ENCODE measurements at places on chromosomes 1 and 21.
A peak's percentile ranks its signal among the peaks of the same experiment; 100 is the strongest.

DNA sequence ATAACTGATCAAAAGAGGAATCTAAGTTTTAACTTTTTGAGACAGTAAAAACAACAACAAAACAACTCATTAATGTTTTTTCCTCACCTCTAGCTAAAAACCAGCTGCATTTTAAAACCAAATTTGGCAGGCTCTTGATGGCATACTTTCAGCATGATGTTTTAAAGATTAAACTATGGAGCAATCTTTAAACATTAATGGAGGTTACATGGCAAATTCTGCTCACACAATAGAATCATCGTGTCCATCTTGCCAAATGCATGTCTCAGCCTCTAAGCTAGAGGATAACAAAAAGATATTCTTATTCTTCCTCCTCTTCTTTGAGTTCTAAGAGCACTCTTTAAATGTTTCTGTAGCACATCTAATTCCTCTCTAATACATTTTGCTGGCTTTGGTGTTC is 579.8 kb upstream of the PKN2 start:
- DNase-seq = no peak

DNA sequence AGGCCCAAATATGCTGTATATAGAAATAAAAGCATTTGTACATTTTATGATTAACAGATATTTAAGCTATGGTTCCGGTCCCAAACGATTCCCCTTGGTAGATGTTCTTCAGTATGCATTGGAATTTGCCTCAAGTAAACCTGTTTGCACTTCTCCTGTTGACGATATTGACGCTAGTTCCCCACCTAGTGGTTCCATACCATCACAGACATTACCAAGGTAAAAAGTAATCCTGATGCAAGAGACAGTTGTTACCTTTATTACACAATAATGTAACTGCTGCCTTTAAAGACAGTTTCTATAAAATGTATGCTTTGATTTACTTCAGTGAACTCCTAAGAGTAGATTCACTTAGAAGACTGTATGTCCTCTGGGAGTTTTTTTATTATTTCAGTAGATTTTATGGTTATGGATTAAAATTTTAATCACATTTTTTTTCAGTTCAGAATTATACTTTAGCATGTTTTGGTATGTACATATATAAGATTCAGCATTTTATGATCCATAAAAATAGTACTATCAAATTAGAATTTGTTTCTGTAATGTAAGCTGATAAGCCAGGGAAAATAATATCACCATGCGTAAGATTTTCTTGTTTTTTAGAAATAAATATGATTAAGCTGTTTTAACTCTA is 96.5 kb downstream of the USP25 start:
- DNase-seq = no peak

DNA sequence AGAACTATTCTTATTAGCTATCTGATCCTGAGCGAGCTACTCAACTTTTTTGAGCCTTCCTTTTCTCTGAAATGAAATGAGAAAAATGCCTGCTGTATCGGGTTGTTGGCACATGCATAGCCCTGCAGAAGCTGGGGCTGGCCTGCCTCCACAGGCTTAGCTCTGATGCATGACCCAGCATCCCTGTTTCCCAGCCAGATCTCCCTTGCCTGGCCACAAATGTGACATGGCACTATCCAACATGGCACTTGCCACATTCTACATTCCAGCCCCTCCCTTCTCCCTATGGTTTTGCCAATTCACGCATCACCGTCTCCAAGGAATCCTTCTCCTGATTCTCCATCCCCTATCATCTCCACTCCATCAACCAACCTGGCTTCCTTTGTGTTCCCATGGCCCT is 13.8 kb downstream of the RNU5D-1 start:
- no peak for DNase-seq

DNA sequence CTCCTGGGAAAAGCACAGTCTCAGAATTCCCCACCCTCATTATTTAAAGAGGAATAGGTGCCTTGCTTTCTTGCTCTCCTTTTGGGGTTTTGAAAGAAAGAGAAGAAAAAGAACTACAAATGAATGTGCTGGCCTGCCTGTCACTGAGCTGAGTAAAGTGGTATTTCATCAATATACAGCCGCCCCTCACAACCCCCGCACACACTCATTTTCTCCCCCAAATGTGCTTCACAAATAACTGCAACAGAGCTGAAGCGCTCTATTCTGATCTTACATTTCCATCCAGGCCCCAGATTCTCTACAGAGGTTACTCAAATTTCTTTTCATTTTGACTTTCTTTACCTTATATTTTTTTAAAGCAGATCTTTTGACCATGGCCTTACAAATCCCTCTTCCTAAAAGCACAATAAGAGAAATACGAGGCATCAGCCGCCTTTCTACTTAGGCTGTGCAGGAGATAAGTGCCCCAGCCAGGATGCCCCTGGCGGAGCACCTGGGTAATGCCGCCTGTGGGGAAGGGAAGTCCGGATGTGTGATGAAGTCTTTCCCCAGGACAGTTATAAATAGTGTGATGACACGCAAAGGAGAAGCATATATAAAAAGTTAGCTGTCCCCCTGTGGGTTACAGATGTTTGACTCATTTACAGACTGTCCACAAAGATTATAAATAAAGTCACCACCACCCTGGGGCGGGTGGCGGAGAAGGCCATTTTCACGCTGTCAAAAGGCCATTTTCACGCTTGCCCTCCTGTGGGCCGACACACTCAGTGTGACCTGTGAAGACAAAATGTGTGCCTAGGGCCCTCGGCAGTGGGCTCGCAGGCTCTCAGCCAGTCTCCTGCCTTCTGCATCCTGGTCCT is 6.5 kb downstream of the KCNN3 start:
- no peak for DNase-seq

GRCh38 chr1:72734415-72734814 is 452.1 kb upstream of the NEGR1 start:
- DNase-seq = no peak

GRCh38 chr1:50591598-50591997 is 168.4 kb upstream of the DMRTA2 start:
- DNase-seq = no peak

DNA sequence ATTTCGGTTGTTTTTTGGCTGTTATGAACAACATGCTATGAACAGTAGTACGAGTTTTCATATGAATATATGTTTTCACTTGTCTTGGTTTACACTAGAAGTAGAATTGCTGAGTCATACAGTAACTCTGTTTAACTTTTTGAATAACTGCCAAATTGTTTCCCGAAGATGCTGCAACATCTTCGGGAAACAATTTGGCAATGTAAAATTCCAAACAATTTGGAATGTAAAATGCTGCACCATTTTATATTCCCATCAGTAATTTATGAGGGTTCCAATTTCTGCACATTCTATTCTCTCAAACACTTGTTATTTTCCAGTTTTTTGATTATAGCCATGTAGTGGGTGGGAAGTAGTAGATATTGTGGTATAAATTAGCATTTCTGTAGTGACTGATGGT is 11.6 kb downstream of the PCBP3 start:
- DNase-seq = no peak

- no peak for DNase-seq
Measured at GRCh38 chr1:207941665-207942064, 30.7 kb upstream of the CD34 start.

- DNase-seq = no peak
Measured at GRCh38 chr1:221718381-221719277, 23.3 kb downstream of the DUSP10 start.

GRCh38 chr21:17789656-17790055 is 29.5 kb downstream of the C21orf91 start:
- no peak for DNase-seq

DNA sequence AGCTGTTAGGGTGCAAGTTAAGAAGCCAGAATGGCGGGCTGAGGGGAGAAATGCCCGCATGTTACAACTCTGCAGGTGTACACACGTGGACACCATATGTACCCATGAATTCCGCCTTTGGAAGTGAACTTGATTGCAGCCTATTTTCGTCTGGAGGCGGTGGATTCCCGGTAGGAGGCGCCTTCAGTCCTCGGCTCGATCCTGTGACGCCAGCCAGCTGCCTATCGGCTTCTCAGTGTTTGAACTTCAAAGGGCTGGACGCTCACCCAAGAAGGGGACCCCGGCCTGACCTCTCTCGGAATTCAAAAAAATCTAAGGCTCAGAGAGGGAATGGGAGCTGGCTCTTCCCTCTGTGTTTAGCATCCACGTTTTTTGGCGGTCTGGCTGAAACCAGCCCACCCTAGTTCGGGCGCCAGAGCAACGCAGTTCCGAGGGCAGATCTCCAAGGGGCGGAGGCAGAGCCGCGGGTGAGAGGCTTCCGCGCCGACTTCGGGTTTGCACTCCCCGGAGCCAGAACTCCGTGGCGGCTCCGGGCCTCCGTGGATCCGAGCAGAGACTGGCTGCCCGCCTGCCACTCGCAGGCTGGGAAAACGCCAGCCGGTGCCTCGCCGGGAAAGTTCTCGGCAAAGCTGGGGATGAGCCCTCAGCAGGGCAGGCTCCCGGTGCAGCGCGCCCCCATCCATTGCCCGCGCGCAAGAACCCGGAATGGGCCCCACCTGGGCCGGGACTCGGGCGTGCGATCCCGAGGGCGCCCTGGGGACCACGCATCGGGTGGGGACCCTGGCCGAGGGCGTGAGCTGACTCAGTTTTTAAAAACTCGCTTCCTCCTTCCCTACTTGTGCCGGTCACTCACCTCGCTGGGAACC is 996 bp upstream of the TMEM51 start:
- DNase-seq = peak; percentile 85

GRCh38 chr1:40310983-40311642 is 6.0 kb downstream of the COL9A2 start:
- no peak for DNase-seq

- no peak for DNase-seq
Measured at GRCh38 chr1:111958851-111959250, 30.6 kb downstream of the KCND3 start.

GRCh38 chr1:15717418-15718125 is 18.5 kb upstream of the SLC25A34 start:
- DNase-seq = no peak

GRCh38 chr1:23291706-23292105 is 52.4 kb downstream of the HNRNPR start:
- DNase-seq = no peak

- DNase-seq = no peak
Measured at GRCh38 chr1:112063781-112064728, 74.6 kb upstream of the KCND3 start.

GRCh38 chr1:164586591-164586990 is 27.6 kb downstream of the PBX1 start:
- no peak for DNase-seq

- no peak for DNase-seq
Measured at GRCh38 chr1:92882819-92883218, 51.0 kb downstream of the RPL5 start.

GRCh38 chr1:21383785-21384401 is 56.0 kb upstream of the NBPF3 start:
- no peak for DNase-seq

- DNase-seq = no peak
Measured at GRCh38 chr1:209207126-209207700, 376.3 kb upstream of the CAMK1G start.

GRCh38 chr1:38625939-38626338 is 233.6 kb downstream of the RRAGC start:
- DNase-seq = no peak

- DNase-seq = no peak
Measured at GRCh38 chr1:19204446-19205266, 5.4 kb downstream of the UBR4 start.
